ENCODE measurements at places on chromosomes 16 and 17. TPM values are rescaled to one million over a fixed set of nuclear protein-coding genes. Genes with fewer than 3 reads are reported as not detected.

The OR2C1 gene
- total RNA-seq: not detected

The PIMREG gene
- total RNA-seq: not detected

The SLC22A31 gene
- total RNA-seq: not detected

The MT4 gene
- not detected for total RNA-seq

The MYH11 gene
- total RNA-seq: 0.10 TPM

Data from mononuclear cell (primary cell).